ENCODE measurements at places on chromosomes 1 and 21.

GRCh38 chr1:17880449-17880848, 125.3 kb downstream of the ACTL8 start:
- no peak for DNase-seq
- no peaks in the 10 kb centered on the region for H3K36me3 ChIP-seq
- H3K4me1 ChIP-seq: no peaks in the 10 kb centered on the region
- H3K27ac ChIP-seq: no peak overlapping the region
- peaks cover 6% of the 10 kb centered on the region for H3K27me3 ChIP-seq
- H3K4me3 ChIP-seq: no peak overlapping the region

- DNase-seq: no peak
- peaks cover 7% of the 10 kb centered on the region for H3K27me3 ChIP-seq
Measured at GRCh38 chr1:64231153-64231552, 27.7 kb downstream of the UBE2U start.

DNA sequence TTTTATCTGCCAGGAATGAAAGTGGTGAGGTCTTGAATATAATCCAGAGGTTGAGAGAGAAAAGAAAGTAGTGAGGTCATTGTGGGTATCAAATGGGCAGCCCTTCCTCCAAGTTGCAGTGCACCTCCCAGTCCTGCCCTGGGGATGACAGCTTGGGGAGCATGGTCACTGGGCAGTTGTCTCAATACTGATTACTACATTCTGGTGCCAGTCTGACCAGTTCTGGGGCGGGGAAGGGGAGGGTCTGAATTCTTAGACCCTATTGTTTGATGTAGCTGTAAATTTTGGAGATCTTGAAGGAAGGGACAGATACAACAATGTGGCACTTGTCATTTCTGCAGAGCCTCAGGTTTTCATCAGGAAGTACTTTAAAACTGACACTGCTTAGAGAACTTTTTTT, 11.2 kb downstream of the SLFNL1 start:
- peaks cover 78% of the 10 kb centered on the region for H3K36me3 ChIP-seq

- H3K27me3 ChIP-seq: no peaks in the 10 kb centered on the region
- no peak overlapping the region for H3K27ac ChIP-seq
- H3K4me1 ChIP-seq: no peaks in the 10 kb centered on the region
Measured at GRCh38 chr1:20903437-20903836, 116.3 kb upstream of the HP1BP3 start.

DNA sequence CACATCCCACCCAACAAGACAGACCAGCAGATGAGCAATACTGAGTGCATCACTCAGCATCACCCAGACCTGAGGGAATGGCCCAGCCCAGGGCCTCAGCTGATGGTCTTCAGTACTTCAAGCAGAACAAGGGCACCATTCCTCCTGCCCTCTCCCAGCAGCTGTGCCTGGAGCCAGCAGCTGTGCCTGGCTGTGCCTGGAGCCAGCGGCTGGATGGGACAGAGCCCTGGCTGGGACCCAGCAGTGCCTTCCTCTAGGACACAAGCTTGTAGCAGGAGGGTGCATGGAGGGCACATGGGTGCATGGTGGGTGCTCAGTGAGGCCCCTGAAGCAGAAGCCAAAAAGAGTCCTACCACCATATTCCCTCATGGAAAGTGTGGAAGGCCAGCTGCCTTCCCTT, 583.8 kb downstream of the NPHP4 start:
- no peak overlapping the region for H3K27ac ChIP-seq
- H3K36me3 ChIP-seq: no peaks in the 10 kb centered on the region
- H3K27me3 ChIP-seq: no peaks in the 10 kb centered on the region
- no peaks in the 10 kb centered on the region for H3K4me1 ChIP-seq
- no peak overlapping the region for H3K4me3 ChIP-seq

- no peak overlapping the region for H3K4me3 ChIP-seq
- H3K27ac ChIP-seq: no peak overlapping the region
- H3K36me3 ChIP-seq: no peaks in the 10 kb centered on the region
- peaks cover 9% of the 10 kb centered on the region for H3K27me3 ChIP-seq
Measured at GRCh38 chr1:115771847-115772457, 3.4 kb upstream of the CASQ2 start.

- peak overlapping the region; percentile 73 for H3K4me3 ChIP-seq
- peaks cover 28% of the 10 kb centered on the region for H3K36me3 ChIP-seq
- peaks cover 39% of the 10 kb centered on the region for H3K4me1 ChIP-seq
- DNase-seq: no peak
Measured at GRCh38 chr1:243269461-243269801, 13.6 kb downstream of the SDCCAG8 start.

DNA sequence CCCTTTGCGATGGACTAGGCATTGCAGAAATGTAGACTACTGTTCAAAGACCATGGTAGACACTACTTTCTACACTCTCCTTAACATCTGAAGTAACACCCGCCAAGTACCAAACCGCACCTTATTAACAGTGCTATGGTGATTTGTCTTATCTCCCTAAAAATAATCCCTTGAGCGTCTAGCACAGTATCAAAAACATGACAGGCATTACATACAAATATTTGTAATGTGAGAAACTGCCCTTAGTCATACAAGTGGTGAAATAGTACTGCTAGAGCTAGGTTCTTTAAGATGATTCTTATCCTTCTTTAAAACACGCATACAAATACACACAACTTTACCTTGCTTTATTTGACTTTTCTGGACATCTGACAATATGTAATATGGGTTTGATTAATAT, 27.2 kb downstream of the PUM1 start:
- peaks cover 60% of the 10 kb centered on the region for H3K36me3 ChIP-seq
- no peak for DNase-seq
- no peak overlapping the region for H3K27ac ChIP-seq
- no peak overlapping the region for H3K4me3 ChIP-seq
- no peaks in the 10 kb centered on the region for H3K27me3 ChIP-seq

- H3K4me1 ChIP-seq: no peaks in the 10 kb centered on the region
- H3K27me3 ChIP-seq: peaks cover 10% of the 10 kb centered on the region
- DNase-seq: no peak
- no peaks in the 10 kb centered on the region for H3K36me3 ChIP-seq
Measured at GRCh38 chr1:17587693-17588047, 48.2 kb downstream of the ARHGEF10L start.

- peak overlapping the region; percentile 97 for H3K27ac ChIP-seq
- H3K27me3 ChIP-seq: no peaks in the 10 kb centered on the region
- peak overlapping the region; percentile 90 for H3K4me3 ChIP-seq
- DNase-seq: no peak
Measured at GRCh38 chr1:234604495-234605398, 5.2 kb downstream of the IRF2BP2 start.

GRCh38 chr1:192547501-192547900, 28.1 kb upstream of the RGS1 start:
- no peaks in the 10 kb centered on the region for H3K36me3 ChIP-seq
- H3K4me1 ChIP-seq: peaks cover 63% of the 10 kb centered on the region
- H3K27me3 ChIP-seq: no peaks in the 10 kb centered on the region
- DNase-seq: no peak

DNA sequence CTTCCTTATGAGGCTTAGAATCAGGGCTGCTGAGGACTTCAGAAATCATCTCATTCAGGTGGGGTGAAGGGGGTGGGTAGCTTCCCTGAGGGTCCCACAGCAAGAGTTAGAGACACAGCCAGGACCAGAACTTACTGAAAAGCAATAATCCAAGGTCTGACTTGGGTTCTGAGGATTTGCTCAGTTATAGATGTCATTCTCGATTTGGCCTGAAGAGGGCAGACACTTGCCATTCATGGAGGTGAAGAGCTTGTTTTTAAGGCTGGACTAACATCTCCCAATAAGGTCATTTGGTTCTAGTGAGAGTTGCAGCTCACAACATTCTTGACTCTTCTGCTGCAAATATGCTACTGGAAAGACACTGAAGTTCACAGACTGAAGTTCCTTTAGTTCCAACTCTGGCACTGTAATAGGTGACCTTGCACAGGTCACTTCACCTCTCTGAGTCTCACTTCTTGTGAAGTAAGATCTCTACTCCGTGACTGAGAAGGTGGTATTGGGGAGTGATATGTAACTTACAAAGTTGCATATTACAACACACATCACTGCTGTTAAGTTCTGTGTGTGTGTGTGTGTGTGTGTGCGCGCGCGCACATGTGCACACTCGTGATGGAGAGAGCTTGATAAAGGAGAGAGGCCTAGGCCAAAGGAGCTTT, 69.8 kb upstream of the DIRAS3 start:
- no peaks in the 10 kb centered on the region for H3K36me3 ChIP-seq
- no peak overlapping the region for H3K4me3 ChIP-seq
- DNase-seq: no peak
- H3K27me3 ChIP-seq: no peaks in the 10 kb centered on the region

GRCh38 chr1:53681351-53681976, 57.5 kb downstream of the GLIS1 start:
- H3K27me3 ChIP-seq: peaks cover 19% of the 10 kb centered on the region
- H3K4me1 ChIP-seq: peaks cover 5% of the 10 kb centered on the region
- no peak overlapping the region for H3K4me3 ChIP-seq
- H3K27ac ChIP-seq: no peak overlapping the region
- H3K36me3 ChIP-seq: no peaks in the 10 kb centered on the region

GRCh38 chr21:26408511-26408910, 164.6 kb downstream of the CYYR1 start:
- no peak overlapping the region for H3K27ac ChIP-seq
- H3K36me3 ChIP-seq: no peaks in the 10 kb centered on the region
- H3K27me3 ChIP-seq: no peaks in the 10 kb centered on the region
- H3K4me3 ChIP-seq: no peak overlapping the region
- no peak for DNase-seq

- no peak overlapping the region for H3K4me3 ChIP-seq
- H3K4me1 ChIP-seq: no peaks in the 10 kb centered on the region
- H3K27ac ChIP-seq: no peak overlapping the region
Measured at GRCh38 chr1:118815909-118816308, 172.2 kb downstream of the TBX15 start.

DNA sequence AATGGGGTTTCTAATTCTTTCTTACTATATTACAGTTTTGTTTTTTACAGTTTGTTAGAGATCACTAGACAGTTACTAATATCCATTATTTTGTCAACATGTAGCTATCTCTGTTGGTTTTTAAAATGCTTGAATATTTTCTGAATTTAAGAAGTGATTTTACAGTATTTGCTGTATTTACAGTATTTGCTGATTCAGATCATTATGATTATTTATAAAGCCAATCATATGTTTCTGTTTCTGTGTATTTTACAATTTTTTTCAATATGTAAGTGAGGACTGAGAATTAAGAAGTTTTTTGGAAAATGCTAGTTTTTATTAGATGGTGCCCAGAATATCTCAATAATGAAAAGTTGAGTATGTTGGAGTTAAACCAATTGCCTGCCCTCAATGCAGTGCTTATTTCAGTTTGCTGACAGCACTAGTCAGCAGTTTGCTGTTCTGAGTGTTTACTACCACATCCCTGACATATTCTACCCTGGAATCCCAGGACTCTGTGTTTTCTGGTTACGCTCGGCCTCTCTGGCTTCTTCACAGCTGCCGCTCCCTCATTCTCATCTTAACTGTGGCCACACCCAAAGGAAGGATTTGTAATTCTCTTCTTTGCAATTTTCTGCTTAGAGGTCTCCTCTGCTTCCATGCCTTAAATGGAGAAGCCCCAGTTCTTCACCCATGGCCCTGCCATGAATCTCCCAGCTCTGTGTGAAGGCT, 68.0 kb upstream of the BACH1 start:
- H3K27me3 ChIP-seq: no peaks in the 10 kb centered on the region
- peaks cover 61% of the 10 kb centered on the region for H3K4me1 ChIP-seq
- no peak overlapping the region for H3K4me3 ChIP-seq
- H3K36me3 ChIP-seq: no peaks in the 10 kb centered on the region

DNA sequence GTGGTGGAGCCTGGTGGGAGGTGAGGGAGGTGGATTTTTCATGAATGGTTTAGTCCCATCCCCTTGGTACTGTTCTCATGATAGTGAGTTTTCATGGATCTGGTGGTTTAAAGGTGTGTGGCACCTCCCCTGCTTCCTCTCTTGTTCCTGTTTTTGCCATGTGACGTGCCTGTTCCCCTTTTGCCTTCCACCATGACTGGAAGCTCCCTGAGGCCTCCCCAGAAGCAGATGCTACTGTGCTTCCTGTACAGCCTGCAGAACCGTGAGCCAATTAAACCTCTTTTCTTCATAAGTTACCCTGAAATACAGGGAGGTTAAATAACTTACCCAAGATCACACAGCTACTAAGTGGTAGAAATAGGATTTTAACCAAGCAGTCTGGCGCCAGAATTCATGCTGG, 4.3 kb upstream of the HEYL start:
- H3K4me1 ChIP-seq: peaks cover 2% of the 10 kb centered on the region
- no peak overlapping the region for H3K4me3 ChIP-seq
- no peak overlapping the region for H3K27ac ChIP-seq
- DNase-seq: no peak
- peaks cover 15% of the 10 kb centered on the region for H3K27me3 ChIP-seq

DNA sequence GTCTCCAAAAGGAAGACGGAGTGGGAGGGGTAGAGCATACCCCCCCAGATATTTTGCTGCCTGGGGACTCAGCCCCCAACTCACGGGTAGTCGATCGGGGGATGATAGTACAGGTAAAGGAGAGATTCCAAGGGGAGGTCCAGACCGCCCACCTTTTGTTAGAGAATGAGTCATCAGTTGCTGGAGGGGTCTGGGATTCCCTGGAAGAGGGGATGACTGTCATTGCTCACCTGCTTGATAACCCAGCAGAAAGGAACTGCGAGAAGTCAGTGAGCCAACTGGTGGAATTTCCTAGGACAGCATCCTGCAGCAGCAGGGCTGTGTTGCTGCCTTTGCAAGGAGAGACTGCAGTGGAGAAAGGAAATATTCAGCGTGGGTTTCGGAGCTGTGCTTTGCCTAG, 64.4 kb downstream of the MACF1 start:
- H3K4me3 ChIP-seq: peak overlapping the region; percentile 82
- DNase-seq: no peak
- peak overlapping the region; percentile 84 for H3K27ac ChIP-seq
- peaks cover 68% of the 10 kb centered on the region for H3K4me1 ChIP-seq
